ENCODE measurements at places on chromosomes 6 and 20. TPM values are rescaled to one million over a fixed set of nuclear protein-coding genes. Genes with fewer than 3 reads are reported as not detected.

The SNAP25 gene
- 1.5 TPM for total RNA-seq

The NMBR gene
- not detected for total RNA-seq

The COL9A3 gene
- total RNA-seq, result 2.3 TPM

The CRISP2 gene
- not detected for total RNA-seq

The SPINT3 gene
- not detected for total RNA-seq

The ARFGEF3 gene
- total RNA-seq, result 16.9 TPM

The IPCEF1 gene
- 2.4 TPM for total RNA-seq

The COL11A2 gene
- 0.87 TPM for total RNA-seq

The HLA-DRA gene
- total RNA-seq, result 1,058 TPM

The ACTL10 gene
- 2.3 TPM for total RNA-seq

- no peaks in the 10 kb centered on the region for H3K4me1 ChIP-seq
- H3K27ac ChIP-seq, result no peak overlapping the region
Observed at GRCh38 chr6:53603386-53604116, 58.6 kb upstream of the GCLC start.

DNA sequence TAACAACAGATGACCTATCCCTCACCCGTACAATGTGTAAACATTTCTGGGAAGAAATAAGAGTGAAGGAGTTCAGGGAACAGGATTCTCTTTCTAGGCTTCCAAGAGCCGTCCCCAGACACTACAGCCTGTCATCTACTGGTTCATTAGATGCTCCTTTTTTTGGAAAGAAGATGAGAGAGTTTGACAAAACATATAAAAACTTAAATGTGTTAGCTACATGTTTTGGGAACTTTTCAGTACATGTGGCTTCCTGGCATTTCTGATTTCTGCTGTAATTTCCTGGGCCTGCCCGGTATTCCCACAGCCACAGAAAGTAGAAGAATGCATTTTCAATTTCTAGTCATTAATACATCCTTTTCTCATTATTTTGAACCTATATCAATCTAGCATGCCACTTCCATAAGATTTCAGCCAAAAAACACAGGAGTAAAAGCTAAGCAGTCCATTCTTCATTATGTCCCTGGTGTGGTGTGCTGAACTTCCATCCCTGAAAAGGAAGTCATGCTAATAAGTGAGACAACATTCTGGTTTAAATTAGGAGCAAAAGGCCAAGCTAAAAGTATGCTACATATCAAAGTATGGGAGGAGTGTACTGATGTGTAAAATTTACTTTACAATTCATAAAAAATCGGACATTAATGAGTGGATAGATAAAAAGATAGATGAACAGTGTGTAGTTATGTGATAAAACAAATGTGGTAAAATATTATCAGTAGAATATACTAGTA is 198.2 kb downstream of the WDR27 start:
- peak; percentile 32 for DNase-seq
- no peak overlapping the region for H3K27ac ChIP-seq
- no peak overlapping the region for H3K4me3 ChIP-seq

GRCh38 chr20:2952766-2953165 is 79.5 kb downstream of the PTPRA start:
- H3K4me1 ChIP-seq, result no peaks in the 10 kb centered on the region
- H3K36me3 ChIP-seq, result no peaks in the 10 kb centered on the region
- no peak for DNase-seq

GRCh38 chr6:55980627-55981211 is 105.3 kb upstream of the BMP5 start:
- no peak overlapping the region for H3K27ac ChIP-seq
- H3K27me3 ChIP-seq, result no peaks in the 10 kb centered on the region
- DNase-seq, result peak; percentile 61
- H3K36me3 ChIP-seq, result no peaks in the 10 kb centered on the region

DNA sequence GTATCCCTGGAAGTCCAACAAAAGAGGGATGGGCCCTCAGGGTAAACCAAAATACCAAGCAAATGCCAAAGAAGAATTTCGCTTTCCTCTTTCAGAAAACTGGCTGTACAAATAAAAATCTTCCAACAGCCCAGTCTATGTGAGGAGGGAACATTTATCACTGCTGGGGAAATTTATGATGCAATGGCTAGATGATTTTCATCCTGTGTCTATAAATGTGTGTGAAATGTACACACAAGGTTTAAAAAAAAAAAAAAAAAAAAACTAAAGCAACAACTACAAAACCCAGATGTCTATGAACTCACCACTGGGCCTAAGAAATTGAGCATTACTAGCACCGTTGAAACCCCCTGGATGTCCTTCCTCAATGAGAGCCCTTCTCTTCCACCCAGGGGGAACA is 68.7 kb upstream of the SLC4A11 start:
- H3K4me1 ChIP-seq, result no peaks in the 10 kb centered on the region
- no peaks in the 10 kb centered on the region for H3K27me3 ChIP-seq
- no peak overlapping the region for H3K4me3 ChIP-seq
- DNase-seq, result no peak
- peak overlapping the region; percentile 53 for H3K27ac ChIP-seq

- H3K36me3 ChIP-seq, result peaks cover 53% of the 10 kb centered on the region
- H3K27me3 ChIP-seq, result no peaks in the 10 kb centered on the region
- peak overlapping the region; percentile 97 for H3K27ac ChIP-seq
- no peak for DNase-seq
Observed at GRCh38 chr6:159788276-159788675, 1.1 kb downstream of the TCP1 start.

DNA sequence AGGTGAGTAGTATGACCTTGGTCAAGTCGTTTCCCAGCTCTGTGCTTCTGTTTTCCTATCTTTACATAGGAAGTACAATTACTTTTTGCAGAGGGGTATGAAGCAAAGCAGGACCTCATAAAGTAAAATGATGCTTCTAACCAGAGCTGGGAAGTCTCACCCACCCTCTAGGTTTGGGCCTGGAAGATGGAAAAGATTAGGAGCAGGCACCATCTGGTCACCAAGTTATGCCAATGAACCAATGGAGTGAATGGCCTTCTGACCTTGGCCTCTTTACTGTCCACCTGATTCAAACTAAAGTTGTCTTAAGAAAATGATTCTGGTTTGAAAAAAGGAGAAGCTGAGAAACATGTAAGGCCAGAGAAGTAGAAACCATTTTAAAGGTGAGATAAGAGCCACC is 68.9 kb upstream of the CTNNBL1 start:
- H3K36me3 ChIP-seq, result no peaks in the 10 kb centered on the region
- H3K4me3 ChIP-seq, result no peak overlapping the region
- H3K27me3 ChIP-seq, result peaks cover 35% of the 10 kb centered on the region
- DNase-seq, result no peak
- H3K4me1 ChIP-seq, result no peaks in the 10 kb centered on the region

DNA sequence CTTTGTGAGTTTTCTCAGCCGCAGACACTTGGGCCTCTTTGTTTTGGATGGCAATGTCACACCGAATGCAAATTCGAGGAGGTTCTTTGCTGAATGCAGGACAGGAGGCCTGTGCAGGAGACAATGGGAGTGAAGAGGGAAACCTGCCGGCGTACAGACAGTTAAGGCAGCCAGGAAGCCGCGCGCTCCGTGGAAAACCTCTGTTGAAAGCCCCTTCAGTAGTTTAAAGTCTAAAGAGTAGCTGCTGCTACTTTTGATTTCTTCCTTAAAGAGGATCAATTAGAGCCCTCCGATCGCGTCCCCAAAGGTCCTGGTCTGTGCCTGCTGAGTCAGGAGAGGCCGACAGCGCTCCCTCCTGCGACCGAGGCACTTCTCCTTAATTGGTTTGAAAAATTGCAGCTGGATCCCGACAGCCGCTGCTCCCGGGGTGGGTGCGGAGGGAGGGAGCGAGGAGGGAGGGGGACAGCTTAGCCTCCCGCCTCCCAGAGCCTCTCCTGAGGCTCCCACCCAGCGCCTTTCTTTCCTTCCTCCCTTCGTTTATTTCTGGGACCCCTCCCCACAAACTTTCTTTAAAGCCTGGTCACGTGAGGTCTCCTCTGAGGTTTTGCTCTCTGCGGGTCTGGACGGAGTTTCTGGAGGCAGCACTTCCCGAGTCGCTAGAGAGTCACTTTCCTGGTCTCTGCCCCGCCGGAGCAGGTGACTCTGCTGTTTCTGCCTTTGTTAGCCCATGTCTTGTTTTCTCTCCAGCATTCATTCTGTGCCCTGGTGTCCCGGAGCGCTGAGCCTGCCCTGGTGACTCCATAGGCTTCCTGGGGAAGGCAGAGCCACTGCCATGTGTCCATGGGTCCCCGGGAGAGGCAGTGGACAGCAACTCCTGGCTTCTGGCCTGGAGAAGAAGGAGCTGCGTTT is 22.3 kb upstream of the RPP40 start:
- H3K4me1 ChIP-seq, result peaks cover 9% of the 10 kb centered on the region
- DNase-seq, result peak; percentile 75
- H3K27me3 ChIP-seq, result no peaks in the 10 kb centered on the region
- no peaks in the 10 kb centered on the region for H3K36me3 ChIP-seq
- peak overlapping the region; percentile 41 for H3K4me3 ChIP-seq

GRCh38 chr6:108676555-108676954 is 115.8 kb downstream of the FOXO3 start:
- no peak overlapping the region for H3K27ac ChIP-seq
- no peak overlapping the region for H3K4me3 ChIP-seq
- DNase-seq, result no peak
- peaks cover 62% of the 10 kb centered on the region for H3K4me1 ChIP-seq

- H3K27ac ChIP-seq, result no peak overlapping the region
- DNase-seq, result no peak
- H3K36me3 ChIP-seq, result no peaks in the 10 kb centered on the region
- no peaks in the 10 kb centered on the region for H3K4me1 ChIP-seq
- no peaks in the 10 kb centered on the region for H3K27me3 ChIP-seq
- H3K4me3 ChIP-seq, result no peak overlapping the region
Observed at GRCh38 chr6:107592806-107593205, 102.9 kb downstream of the SOBP start.

- peak overlapping the region; percentile 88 for H3K27ac ChIP-seq
- H3K27me3 ChIP-seq, result no peaks in the 10 kb centered on the region
- DNase-seq, result no peak
- peak overlapping the region; percentile 68 for H3K4me3 ChIP-seq
Observed at GRCh38 chr6:84227044-84227433, 404 bp downstream of the CEP162 start.

DNA sequence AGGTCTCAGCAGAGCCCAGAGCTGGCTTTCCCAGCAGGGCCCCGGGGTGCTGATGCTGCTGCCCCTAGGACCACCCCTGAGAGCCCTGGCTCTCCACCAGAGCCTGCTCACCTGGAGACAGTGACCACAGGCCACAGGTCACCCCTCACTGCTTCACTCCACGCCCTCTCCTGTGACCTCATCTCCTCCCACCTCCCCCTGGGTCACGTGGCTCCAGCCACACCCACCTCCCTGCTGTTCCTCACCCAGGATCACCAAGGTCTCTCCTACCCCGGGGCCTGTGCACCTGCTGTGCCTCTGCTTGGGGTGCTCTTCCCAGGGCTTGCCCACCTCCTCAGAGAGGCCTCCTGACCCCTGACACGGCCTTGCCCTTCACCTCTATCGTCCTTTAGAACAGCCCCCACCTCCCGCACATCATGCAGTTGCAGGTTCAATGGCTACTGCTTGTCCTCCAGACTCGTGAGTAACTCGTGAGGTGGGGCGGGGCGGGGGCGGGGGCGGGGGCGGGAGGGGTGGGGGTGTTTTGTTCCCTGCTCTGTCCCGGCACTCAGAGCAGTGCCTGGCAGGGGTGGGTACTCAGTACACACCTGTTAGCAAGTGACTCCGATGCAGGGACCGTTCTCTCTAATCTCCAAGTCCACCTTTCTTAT is 468.0 kb downstream of the PREX1 start:
- H3K27me3 ChIP-seq, result no peaks in the 10 kb centered on the region
- no peaks in the 10 kb centered on the region for H3K4me1 ChIP-seq
- H3K27ac ChIP-seq, result no peak overlapping the region
- no peak overlapping the region for H3K4me3 ChIP-seq
- no peaks in the 10 kb centered on the region for H3K36me3 ChIP-seq

- H3K27me3 ChIP-seq, result no peaks in the 10 kb centered on the region
- DNase-seq, result no peak
- H3K4me1 ChIP-seq, result no peaks in the 10 kb centered on the region
- H3K27ac ChIP-seq, result no peak overlapping the region
- H3K4me3 ChIP-seq, result no peak overlapping the region
Observed at GRCh38 chr20:16058268-16058667, 515.0 kb downstream of the KIF16B start.

GRCh38 chr20:3000852-3001523 is 42.4 kb upstream of the GNRH2 start:
- no peaks in the 10 kb centered on the region for H3K4me1 ChIP-seq
- no peak overlapping the region for H3K4me3 ChIP-seq
- H3K36me3 ChIP-seq, result peaks cover 26% of the 10 kb centered on the region
- H3K27ac ChIP-seq, result no peak overlapping the region
- H3K27me3 ChIP-seq, result no peaks in the 10 kb centered on the region

- no peak overlapping the region for H3K4me3 ChIP-seq
- peaks cover 99% of the 10 kb centered on the region for H3K36me3 ChIP-seq
- DNase-seq, result no peak
- no peak overlapping the region for H3K27ac ChIP-seq
- H3K27me3 ChIP-seq, result no peaks in the 10 kb centered on the region
Observed at GRCh38 chr6:160071805-160072690, 49.6 kb upstream of the SLC22A1 start.

- no peak overlapping the region for H3K27ac ChIP-seq
- peak; percentile 82 for DNase-seq
- H3K36me3 ChIP-seq, result no peaks in the 10 kb centered on the region
- peaks cover 76% of the 10 kb centered on the region for H3K4me1 ChIP-seq
- H3K27me3 ChIP-seq, result no peaks in the 10 kb centered on the region
- peak overlapping the region; percentile 71 for H3K4me3 ChIP-seq
Observed at GRCh38 chr20:62368392-62368975, 1.4 kb upstream of the LAMA5 start.

DNA sequence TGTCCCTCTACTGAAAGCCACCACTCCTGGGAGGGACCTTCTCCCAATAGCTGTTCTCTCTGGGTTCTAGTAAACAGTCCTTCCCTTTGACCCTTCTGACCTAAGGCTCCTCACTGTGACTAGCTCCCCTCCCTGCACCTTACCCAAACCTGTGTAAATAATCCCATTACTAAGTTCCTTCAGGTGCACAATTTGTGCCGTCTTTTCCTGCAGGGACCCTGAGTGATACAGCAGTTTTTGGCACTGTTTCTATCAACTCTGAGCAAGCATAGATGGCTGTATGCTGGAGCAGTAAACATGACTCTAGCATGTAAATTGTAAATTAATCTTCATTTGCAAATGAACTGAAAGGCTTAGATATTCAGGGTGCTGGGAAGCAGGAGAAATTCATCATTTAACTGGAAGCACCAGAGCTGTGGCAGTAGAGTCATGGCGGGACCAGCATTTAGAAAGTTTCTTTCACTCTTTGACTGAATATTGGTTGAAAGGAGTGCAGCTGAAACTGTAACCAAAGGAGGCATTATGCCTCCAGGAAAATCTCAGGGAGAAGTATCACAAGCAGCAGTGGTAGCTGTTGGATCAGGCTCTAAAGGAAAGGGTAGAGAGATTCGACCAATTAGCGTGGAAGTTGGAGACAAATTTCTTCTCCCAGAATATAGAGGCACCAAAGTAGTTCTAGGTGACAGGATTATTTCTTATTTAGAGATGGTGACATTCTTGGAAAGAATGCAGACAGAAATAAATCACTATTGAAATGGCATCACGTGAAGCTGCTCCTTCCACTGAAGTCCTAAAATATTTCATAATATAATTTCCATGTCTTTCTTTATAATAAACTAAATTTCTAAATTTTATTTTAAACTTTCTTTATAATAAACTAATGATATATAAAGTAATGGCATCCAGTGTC is 117.8 kb downstream of the TCP11 start:
- H3K4me3 ChIP-seq, result no peak overlapping the region
- H3K27me3 ChIP-seq, result no peaks in the 10 kb centered on the region
- DNase-seq, result no peak
- H3K27ac ChIP-seq, result peak overlapping the region; percentile 71

GRCh38 chr6:29142309-29142708 is 28.4 kb upstream of the OR2J2 start:
- no peak overlapping the region for H3K4me3 ChIP-seq
- no peak overlapping the region for H3K27ac ChIP-seq
- no peak for DNase-seq
- H3K4me1 ChIP-seq, result no peaks in the 10 kb centered on the region
- H3K27me3 ChIP-seq, result no peaks in the 10 kb centered on the region

All from left lung (tissue), 14 donors.